ENCODE measurements at places on chromosomes 2 and 18.

GRCh38 chr2:160222546-160223283 is 22.6 kb upstream of the ITGB6 start:
- DNase-seq: no peak

GRCh38 chr18:58468191-58468590 is 160.7 kb downstream of the ALPK2 start:
- DNase-seq: no peak

DNA sequence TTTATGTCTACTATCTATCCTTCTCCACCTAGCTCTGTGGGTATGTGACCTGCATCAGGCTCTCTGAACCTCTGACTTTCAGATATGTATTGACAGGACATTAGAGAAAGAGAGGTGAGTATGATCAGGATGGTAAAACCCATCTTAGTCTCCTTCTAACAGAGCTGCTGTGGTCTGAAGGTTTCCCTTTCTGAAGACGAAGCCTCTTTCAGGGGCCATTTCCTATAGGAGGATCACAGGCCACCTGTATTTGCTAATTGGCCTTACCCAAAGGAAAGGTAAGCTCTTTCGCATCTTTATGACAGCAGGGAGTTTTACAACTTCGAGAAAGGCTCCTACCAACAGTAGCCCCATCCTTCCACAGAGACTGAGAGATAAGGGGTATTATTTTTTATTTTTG is 442.9 kb downstream of the KCNJ3 start:
- DNase-seq: no peak

GRCh38 chr2:230821991-230822520 is 42.7 kb upstream of the ITM2C start:
- no peak for DNase-seq

- DNase-seq: no peak
These were observed 497.9 kb upstream of the FANCL start for GRCh38 chr2:58739033-58739432.

DNA sequence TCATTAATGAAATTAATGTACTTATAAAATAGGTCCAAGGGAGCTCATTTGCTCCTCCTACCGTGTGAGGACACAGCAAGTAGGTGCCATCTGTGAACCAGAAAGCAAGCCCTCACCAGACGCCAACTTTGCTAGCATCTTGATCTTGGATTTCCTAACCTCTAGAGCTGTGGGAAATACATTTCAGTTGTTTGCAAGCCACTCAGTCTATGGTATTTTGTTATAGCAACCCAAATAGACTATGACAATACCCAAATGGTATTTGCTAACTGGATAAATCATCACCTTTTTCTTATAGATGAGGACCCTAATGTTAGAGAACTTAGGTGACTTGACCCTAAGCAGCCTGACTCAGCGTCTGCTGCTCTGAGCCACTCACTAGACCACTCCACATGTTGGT is 379.6 kb downstream of the HRH4 start:
- no peak for DNase-seq
